ENCODE measurements at places on chromosomes 13 and 19.

DNA sequence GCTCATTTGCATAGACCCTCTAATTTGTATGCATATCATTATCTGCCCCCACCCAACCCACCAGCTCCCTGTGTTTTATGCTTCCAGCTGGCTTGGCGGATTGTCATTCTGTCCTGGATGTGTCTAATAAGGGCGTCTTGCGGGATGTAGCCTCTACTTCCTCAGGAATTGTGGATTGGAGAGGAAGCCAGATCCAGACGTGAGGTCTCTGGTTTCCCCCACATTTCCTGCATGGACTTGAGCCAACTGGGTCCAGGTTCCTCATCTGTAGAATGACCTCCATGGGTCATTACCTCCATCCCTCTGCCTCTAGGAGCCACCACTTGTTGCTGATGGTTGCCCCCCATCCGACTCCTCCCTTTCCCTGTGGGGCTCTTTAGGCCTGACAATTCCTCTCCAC lies 7.3 kb downstream of the TNFSF14 start:
- no peak for DNase-seq

DNA sequence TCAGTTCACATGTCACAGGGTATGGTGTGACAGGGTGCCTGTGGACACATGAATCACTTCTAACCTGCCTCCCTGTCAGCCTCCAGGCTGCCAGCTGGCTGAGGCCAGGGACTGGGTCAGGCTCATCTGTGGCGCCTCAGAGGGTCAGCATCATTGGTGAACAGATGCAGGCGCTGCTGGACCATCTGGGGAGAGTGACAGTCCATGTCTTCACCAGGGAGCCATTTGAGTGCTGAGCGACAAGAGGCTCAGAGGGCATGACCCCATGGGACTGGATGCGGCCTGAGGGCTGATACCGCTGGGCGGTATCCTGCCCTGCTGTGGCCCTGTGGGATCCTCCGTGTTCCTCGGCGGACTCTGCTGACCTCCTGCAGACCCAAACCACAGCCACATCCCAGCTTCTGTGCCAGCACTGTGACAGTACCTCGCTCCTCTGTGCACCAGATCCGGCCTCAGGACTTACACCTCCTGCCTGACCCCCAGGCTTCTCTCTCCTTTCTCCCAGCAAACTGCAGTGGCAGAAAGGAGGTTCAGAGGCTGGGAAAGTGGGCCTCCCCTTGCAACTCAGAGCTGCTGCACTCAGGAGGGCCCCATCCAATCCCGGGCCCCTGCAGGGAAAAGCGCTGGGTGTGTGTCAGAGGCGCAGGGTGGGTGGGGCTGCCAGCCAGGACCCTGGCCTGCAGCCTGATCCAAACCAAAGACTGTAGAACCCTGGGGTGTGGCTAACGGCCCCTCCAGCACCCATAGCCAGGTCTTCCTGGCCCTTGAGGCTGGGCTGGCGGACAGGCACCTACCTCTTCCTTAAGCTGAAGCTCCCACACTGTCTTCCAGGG lies 10.2 kb downstream of the ACTMAP start:
- no peak for DNase-seq

- DNase-seq: no peak
Measured at GRCh38 chr13:44267980-44268379, 105.6 kb upstream of the SERP2 start.

DNA sequence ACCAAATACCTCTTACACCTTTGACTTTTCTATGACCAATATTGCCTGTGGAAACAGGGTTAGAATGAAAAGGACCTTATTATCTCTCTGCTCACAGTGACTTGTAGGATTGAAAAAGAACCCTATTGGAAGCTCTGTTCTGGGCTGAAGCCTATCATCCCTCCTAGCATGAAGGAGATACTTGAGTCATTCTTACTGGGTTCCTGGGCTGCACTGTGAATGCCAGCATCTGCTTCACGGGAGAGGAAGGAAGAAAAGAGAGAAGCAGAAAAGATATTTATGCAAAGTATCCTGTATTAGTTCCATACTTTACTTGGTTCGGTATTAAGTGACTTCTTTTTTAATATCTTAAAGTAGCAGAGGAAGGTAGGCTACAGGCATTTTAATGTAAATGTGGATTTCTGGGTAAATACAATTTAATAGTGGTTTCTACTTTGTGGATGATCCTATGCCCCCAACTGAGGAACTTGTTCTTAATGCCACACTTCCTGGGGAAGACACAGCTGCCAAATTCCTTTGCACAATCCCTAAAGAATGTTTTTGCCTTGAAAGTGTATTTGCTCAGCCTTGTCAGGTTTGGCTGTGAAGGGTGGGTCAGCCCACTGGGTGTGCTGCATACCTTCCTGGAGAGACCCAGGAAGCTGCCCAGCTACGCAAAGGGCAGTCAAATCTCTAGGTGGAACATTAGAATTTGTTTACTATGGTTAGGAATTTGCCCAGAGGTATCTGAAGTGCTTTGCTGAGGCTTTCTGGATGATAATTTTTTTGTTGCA lies 13.7 kb upstream of the SCEL start:
- DNase-seq: no peak

DNA sequence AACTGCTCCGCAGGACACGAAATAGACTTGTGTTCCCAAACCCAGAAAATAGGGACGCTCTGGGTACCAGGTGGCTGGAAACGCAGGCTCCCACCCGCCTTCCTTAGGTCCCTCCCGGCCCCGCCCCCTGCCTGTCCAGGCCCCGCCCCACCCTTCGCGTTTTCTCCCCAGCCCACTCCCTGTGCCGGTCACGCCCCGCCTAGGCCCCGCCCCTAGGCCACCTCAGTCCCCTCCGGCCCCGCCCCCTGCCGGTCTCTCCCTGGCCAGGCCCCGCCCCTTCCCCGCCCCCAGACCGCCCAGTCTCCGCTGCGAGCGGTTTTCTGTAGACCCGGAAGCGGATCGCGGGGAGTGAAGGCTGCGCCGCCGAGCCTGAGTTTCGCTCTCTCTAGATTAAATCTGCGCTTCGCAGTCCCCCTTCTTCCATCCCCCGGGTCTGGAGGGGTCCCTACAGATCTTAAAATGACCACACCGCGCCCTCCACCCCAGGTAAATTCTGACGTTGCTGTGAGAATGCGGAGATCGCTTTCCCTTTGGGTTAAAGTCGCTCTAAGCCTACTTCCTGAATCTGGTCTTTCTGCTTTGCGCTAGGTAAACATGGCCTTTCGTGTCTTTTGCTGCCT lies 3.7 kb upstream of the ZNF665 start:
- peak; percentile 97 for DNase-seq

- no peak for DNase-seq
Measured at GRCh38 chr19:52007451-52007805, 583 bp downstream of the ZNF615 start.

- peak; percentile 66 for DNase-seq
Measured at GRCh38 chr19:57171551-57172081, 4.3 kb upstream of the DUXA start.

- no peak for DNase-seq
Measured at GRCh38 chr13:48708764-48709163, 55.0 kb downstream of the CYSLTR2 start.

- DNase-seq: no peak
Measured at GRCh38 chr13:88162076-88162702, 491.0 kb downstream of the SLITRK5 start.

DNA sequence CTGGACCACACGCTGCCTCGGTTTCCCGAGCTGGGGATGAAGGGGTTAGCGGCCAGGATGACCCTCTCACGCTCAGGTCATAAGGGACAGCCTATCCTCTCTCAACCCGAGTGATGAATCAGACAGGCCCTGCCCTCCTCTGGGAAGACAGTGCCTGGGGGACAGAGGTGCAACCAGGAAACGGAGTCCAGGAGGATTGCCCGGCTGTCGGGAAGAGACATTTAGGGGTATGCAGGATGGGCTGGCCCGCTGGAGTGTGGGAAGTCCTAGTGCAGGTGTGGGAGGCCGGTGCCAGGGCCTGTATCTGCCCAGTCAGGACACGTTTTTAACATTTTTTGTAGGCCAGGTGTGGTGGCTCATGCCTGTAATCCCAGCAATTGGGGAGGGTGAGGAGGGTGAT lies 8.3 kb downstream of the LSM7 start:
- DNase-seq: no peak

- no peak for DNase-seq
Measured at GRCh38 chr13:60491531-60491930, 94.5 kb downstream of the TDRD3 start.

DNA sequence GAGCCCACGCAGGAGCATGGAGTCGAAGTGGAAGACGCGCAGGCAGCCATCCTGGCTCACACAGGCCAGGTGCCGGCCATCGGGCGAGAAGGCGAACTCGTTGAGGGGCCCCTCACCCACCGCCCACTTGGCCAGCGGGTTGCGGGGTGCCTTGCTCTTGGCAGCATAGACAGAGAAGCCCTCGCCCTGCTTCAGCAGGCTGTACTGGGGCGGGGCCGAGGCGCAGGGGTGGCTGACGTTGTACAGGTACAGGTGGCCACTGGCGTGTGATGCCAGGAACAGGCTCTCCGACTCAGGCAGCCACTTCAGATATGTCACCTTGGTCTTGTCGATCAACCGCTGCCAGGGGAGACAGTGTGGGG lies 4.2 kb upstream of the DMPK start:
- DNase-seq: no peak

DNA sequence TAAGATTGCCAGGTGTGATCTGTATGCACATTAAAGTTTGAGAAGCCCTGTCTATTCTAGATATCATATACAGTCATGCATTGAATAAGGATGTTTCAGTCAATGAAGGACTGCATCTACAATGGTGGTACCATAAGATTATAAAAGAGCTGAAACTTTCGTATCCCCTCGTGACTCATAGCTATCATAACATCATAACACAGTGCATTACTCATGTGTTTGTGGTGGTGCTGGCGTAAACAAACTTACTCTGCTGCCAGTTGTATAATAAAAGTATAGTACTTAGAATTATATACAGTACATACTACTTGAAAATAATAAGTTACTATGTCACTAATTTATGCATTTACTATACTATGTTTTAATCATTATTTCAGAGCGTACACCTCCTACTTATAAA lies 489.3 kb downstream of the GPC6 start:
- no peak for DNase-seq

DNA sequence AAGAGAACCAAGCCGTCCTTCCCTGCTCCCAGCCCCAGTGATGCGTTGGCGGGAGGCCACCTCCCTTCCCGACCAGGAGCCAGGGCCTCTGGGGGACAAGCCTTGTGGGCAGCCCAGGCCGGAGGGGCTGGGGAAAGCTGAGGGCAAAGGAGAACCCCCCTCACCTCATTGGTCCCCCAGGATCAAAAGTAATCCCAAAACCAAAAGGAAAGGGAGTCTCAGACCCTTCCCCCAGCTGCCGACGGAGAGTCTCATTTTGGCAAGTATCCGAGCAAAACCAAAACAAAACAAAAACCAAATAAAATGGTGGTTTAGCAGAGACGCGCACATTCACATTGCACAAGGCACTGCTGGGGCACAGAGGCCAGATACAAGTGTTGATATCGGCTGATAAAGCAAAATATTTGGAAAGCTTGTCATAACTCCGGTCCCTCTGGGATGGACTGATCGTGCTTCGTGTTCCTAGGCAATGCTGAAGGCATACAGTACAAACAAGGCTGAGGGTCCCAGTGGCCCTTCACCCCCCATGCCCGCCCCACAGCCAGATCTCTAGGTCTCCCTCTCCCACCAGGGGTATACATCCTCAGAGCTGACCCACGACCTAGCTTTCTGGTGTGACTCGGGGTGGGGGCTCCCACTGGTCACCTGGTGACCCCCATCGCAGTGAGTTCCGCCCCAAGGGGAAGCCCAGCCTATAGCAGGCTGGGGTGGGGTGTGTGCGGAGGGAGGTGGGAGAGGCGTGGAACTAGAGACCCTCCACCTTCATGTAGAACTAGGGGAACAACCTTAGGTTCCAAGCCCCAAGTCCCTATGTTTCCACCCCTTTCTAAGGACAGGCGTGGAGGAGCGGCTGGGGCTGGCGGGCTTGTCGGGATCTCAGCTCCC lies 2.1 kb downstream of the CEBPA start:
- DNase-seq: no peak

DNA sequence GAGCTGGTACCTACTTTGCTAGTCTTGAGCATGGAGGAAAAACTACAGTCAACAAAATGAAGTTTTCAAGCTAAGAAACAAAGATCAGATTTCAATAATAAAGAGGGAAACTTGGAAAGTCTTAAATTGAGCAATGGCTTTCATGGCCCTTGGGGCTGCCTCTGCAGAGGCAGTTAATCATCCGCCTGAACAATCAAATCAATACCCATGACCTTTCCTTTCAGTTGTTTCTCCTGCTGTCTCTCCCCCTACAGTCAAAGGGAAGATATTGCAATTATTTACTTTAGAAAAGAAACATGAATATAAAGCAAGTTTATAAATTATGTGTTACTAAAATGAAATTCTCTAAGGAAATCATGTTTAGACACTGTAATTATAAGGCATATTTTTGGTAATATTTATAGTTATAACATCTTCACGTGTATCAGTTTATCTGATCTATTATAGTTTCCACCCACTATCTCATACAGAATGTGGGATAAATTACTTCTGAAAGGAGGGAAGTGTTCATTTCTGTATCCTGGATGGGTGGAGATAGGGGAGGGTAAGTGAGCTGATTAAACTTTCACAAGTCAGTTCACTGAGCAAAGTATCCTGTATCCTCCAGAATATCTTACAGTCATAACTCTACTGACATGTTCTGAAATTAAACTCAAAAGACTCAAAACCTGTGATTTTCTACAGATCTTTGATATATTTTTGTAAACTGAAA lies 72.4 kb upstream of the TSC22D1 start:
- DNase-seq: no peak

GRCh38 chr13:20305587-20305986 lies 73.5 kb upstream of the GJB6 start:
- DNase-seq: no peak

GRCh38 chr13:61432029-61432428 lies 16.4 kb upstream of the PCDH20 start:
- no peak for DNase-seq

- DNase-seq: peak; percentile 59
Measured at GRCh38 chr19:48752496-48753365, at the start of gene FUT1. Gene FUT1, minus strand, starts transcription at chr19:48752641. Its CDS starts 1,360 bp downstream, at chr19:48751281.

Measured in muscle of leg (tissue), 16 donors.